ENCODE measurements at places on chromosomes 1 and 21.

GRCh38 chr1:94110946-94111740 lies 9.8 kb downstream of the ABCA4 start:
- DNase-seq = no peak

GRCh38 chr1:116159177-116159576 lies 48.0 kb downstream of the MAB21L3 start:
- no peak for DNase-seq

- DNase-seq = no peak
Measured at GRCh38 chr1:1988061-1988945, 15.3 kb downstream of the CFAP74 start.

GRCh38 chr1:64550946-64551605 lies 81.1 kb downstream of the CACHD1 start:
- DNase-seq = no peak

DNA sequence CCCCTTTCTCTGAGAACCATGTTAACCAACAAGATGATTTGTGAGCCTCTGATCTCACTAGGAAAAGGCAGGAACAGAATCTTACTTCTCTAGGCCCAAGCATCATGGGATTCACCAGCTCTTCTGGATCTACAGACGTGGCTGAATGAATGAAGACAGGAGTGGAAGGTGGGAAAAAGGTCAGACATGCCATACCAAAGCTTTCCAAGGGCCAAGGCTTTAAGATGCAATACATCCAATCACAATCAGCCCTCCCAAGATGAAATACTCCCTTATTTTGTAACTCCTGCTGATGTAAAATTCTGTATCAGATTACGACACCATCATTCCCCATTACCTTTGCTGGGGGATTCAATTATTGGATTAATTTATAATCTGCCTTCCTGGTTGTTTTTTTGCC lies 80.9 kb downstream of the SSBP3 start:
- no peak for DNase-seq

DNA sequence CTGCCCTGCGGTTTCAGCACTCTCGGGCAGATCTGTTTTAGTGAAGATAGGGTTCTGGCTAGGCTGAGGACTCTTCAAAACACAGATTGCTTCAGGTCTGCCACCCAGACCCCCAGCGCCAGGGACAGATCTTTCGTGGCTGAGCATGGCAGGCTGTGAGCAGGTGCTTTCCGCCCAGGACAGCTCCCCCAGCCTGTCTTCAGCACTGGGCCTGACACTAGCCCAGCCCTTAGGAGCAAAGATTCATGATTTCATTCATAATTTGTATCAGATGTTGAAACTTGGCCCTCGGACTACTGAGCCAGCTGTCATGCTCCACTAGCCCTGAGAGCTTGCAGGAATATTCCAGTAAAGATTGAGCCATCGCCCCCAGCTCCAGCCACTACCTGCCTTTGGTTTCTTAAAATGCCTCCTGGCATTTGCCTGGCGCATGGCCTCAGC lies 5.9 kb downstream of the ADPRS start:
- no peak for DNase-seq

DNA sequence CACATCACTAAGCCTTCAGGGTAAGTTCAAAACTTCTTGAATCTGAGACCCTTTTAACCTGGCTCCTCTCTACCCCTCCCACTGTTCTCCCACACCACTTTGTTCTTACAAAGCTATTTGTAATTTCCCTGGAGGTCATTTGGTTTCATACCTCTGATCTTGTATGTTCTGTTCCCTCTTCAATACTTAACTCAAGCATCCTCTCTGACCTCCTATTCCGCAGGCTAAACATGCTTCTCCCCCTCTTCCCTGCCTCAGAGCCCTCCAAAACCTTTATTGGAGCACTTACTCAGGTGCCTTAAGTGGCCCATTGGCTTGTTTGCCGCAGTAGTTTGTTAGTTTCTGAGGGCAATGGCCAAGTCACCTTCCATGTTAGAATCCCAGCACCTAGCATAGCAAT lies 54.8 kb downstream of the SSX2IP start:
- DNase-seq = no peak

GRCh38 chr1:231338270-231339128 lies at the start of gene SPRTN:
Gene SPRTN (plus strand): TSS chr1:231338293. CDS start chr1:231338384, 91 bp downstream.
- DNase-seq = no peak

DNA sequence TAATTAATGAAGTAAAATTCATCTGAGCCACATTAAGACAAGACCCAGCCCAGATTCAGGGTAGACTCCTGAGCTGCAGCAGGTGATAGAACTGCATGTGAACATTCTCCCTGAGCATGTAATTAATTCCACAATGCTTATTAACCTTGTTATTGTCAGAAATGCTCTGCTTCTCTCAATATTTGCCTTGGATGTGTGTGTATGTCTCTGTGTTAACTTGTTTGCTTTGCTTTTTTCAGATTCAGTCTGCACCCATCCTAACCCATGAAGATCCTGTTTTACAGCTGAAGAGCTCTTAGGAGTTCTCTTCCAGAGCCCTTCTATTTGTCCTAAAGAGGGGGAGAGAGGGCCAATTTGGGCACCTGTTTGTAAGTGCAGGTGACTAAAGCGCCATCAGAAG lies 143.2 kb upstream of the BMP8A start:
- no peak for DNase-seq

- DNase-seq = no peak
Measured at GRCh38 chr1:24643363-24644099, 429 bp downstream of the SRRM1 start.

GRCh38 chr1:24932284-24932683 lies 2.2 kb upstream of the RUNX3 start:
- DNase-seq = no peak

GRCh38 chr1:104797982-104798381 lies 1048.3 kb downstream of the AMY1C start:
- no peak for DNase-seq

DNA sequence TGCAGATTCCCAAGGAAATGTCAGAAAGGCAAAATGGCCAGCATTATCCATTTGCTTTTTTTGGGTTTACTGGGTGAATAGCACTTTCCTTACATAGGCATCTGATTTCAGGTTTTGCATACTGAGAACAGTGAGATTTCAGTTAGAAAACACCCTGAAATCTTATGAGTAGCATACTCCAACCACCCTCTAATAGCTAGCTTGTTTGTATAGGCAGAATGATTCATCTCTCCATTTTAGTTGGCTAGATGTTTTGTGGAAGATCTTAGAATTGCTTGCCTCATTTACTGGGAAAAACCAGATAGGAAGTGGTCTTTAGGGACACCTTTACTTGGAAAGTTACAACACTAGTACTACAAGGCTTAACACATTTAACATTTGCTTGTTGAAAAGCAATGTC lies 10.4 kb downstream of the KYAT3 start:
- no peak for DNase-seq

DNA sequence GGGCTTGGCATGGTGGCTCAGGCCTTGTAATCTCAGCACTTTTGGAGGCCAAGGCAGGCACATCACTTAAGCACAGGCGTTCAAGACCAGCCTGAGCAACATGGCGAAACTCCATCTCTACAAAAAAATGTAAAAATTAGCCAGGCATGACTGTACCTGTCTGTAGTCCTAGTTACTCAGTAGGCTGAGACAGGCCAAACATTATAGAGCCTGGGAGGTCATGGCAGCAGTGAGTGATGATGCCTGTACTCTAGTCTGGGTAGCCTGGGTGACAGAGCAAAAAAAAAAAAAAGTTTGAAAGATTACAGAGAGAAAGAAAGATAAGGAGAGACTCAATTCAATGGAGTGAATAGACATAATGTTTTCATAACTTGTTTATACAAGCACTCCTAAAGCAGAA lies 556.5 kb upstream of the BRINP3 start:
- DNase-seq = no peak

DNA sequence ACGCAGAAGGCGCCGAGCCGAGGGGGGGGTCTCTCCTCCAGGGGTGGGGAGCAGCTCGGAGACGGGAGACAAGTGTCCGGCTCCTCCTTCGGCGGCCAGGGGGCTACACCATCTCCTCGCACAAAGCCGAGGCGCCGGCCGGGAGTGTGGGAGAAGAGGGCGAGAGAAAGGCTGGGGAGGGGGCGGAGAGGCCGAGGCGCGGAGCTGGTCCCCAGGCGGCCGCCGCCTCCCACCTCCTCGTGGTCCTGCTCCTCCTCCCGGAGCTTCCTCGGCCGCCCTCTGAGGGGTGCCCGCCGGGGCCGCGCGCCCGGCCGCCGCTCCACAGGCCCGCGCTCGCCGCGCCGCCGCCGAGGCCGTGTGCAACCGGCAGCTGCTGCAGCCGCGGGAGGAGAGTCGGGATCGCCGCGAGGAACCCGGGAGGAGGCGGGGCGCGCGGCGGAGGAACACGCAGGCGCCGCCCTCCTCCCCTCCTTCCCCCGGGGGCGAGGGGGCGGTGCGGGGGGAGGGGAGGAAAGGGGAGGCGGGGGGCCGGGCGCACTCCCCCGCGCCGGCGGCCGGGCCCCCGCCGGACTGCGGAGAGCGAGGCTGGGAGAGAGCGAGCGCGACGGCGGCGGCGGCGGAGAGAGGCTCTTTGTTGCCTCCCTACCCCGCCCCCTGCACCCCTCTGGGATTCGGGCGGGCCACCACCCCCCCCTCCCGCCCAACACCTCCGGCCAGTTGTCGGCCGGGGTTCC lies at the start of gene ENAH:
ENAH (minus strand) TSS at position 395 of the 734 bp plus-strand sequence. CDS start 433 bp downstream, outside the sequence.
- DNase-seq = peak; percentile 19

GRCh38 chr1:49226758-49227157 lies 450.1 kb upstream of the BEND5 start:
- DNase-seq = no peak

GRCh38 chr1:27886744-27887143 lies 14.4 kb downstream of the THEMIS2 start:
- no peak for DNase-seq

- no peak for DNase-seq
Measured at GRCh38 chr1:200526709-200527612, 93.6 kb downstream of the KIF14 start.

Data from stimulated activated CD8-positive, alpha-beta memory T cell treated with anti-CD3 and anti-CD28 coated beads, Interleukin-15, amount 100 ng/mL, for 48 hours (primary cell).